ENCODE measurements at places on chromosomes 4 and X.

DNA sequence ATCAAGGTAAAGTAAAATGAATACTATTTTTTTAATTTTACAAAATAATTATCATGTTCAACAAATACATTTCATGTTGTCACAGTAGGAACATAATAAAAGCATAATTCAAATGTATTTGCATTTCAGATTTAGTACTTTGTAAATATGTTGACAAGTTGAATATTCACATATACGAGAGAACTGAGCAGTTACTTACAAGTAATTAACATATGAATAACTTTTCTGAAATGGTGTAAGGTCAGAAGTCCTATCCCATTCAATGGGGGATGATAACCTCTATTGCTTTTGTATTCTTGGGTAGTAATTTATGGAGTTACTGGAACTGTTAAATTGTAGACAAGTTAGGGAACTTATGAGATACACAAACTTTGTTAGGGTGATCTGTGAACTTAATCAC, 191.1 kb downstream of the COX7B2 start:
- DNase-seq = no peak

DNA sequence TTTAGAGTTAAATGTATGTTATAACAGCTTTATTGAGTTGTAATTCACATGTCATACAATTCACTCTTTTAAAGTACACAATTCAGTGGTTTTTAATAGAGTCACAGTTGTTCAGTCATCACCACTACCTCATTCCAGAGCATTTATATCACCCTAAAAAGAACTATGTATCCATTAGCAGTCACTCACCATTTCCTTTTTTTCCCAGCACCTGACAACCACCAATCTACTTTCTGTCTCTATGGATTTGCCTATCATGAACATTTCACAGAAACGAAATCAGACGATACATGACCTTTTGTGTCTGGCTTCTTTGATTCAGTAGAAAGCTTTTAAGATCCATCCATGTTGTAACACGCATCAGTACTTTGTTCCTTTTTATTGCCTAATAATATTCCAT, 52.9 kb upstream of the FRAS1 start:
- no peak for DNase-seq

DNA sequence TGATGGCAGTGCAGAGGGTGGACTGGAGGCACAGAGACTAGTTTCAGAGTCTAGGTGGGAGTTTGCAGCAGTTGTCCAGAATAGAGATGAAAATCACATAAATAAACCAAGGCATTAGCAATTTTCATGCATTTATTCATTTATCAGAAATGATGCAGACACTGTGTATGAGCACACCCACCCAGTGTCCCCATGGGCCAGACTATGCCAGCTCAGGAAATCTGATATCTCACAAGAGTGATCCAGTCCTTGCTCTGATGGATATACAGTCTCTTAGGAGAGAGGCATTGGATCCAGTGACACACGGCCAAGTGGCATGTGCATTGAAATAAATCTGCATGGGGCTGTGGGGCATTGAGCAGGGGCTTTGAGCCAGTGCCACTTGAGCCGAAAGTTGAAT, 228.2 kb downstream of the FRMPD4 start:
- no peak for DNase-seq

GRCh38 chrX:107861056-107861455, 35.4 kb downstream of the MID2 start:
- no peak for DNase-seq

Measured in GM12865 (cell line).